Uterine smooth muscle cell (primary cell): ENCODE measurements at places on chromosomes 2 and 18. TPM values are rescaled to one million over a fixed set of nuclear protein-coding genes. Genes with fewer than 3 reads are reported as not detected.

Gene IL36B
- total RNA-seq = not detected in 2 replicates

Gene TBR1
- total RNA-seq = not detected in 2 replicates

Gene GKN2
- not detected in 2 replicates for total RNA-seq

Gene STARD6
- total RNA-seq = not detected in 2 replicates

Gene NEDD4L
- total RNA-seq = 6.0 and 6.1 TPM in 2 replicates

Gene KLHL30
- total RNA-seq = 0.62 TPM in 1 of 2 replicates, not detected in the other

Gene NTSR2
- total RNA-seq = not detected in 2 replicates

Gene TDRD15
- total RNA-seq = not detected in 2 replicates

Gene ONECUT2
- total RNA-seq = under 0.01 TPM in 2 replicates

Gene MBOAT2
- total RNA-seq = 76.0 and 89.6 TPM in 2 replicates

Gene TLX2
- not detected in 2 replicates for total RNA-seq

Gene STK17B
- total RNA-seq = 43.6 and 47.0 TPM in 2 replicates

Gene G6PC2
- total RNA-seq = not detected in 2 replicates

Gene MLPH
- 29.1 and 110 TPM in 2 replicates for total RNA-seq

Gene CLEC4F
- total RNA-seq = not detected in 2 replicates

Gene VSNL1
- total RNA-seq = 0.77 and 0.87 TPM in 2 replicates

Gene SEMA4F
- total RNA-seq = 10.0 and 12.4 TPM in 2 replicates

Gene OTOS
- total RNA-seq = not detected in 2 replicates

Gene POTEJ
- not detected in 2 replicates for total RNA-seq

Gene KLHL29
- total RNA-seq = 3.8 and 5.5 TPM in 2 replicates

Gene NPAS2
- total RNA-seq = 7.2 and 14.4 TPM in 2 replicates

Gene CTDSP1
- total RNA-seq = 36.7 and 46.0 TPM in 2 replicates

Gene APCDD1
- total RNA-seq = not detected in 2 replicates

Gene NAT8
- not detected in 2 replicates for total RNA-seq

Gene COBLL1
- 9.1 and 14.5 TPM in 2 replicates for total RNA-seq

Gene DIPK1C
- not detected in 2 replicates for total RNA-seq

Gene ITGA6
- 149 and 263 TPM in 2 replicates for total RNA-seq

Gene TXNL4A
- total RNA-seq = 50.9 and 65.9 TPM in 2 replicates

Gene CCDC141
- total RNA-seq = 0.11 TPM in 1 of 2 replicates, not detected in the other

Gene ANKRD39
- total RNA-seq = 11.0 and 11.7 TPM in 2 replicates

Gene ZNF521
- 33.6 and 36.4 TPM in 2 replicates for total RNA-seq

Gene MYO1B
- total RNA-seq = 86.9 and 109 TPM in 2 replicates

Gene DSC3
- total RNA-seq = 0.12 and 0.22 TPM in 2 replicates

Gene IL1F10
- not detected in 2 replicates for total RNA-seq

Gene C2orf68
- 14.1 and 16.2 TPM in 2 replicates for total RNA-seq

Gene RIT2
- total RNA-seq = not detected in 2 replicates

Gene TRPM8
- 0.12 TPM in 1 of 2 replicates, not detected in the other for total RNA-seq

Gene TRMT61B
- 13.6 and 14.7 TPM in 2 replicates for total RNA-seq

Gene CERKL
- total RNA-seq = under 0.01 and 0.11 TPM in 2 replicates

Gene UGT1A10
- total RNA-seq = 0.11 TPM in 1 of 2 replicates, not detected in the other

Gene FAP
- 206 and 269 TPM in 2 replicates for total RNA-seq

Gene DLX2
- under 0.01 TPM in 1 of 2 replicates, not detected in the other for total RNA-seq
